ENCODE measurements at places on chromosomes 7 and 10. TPM values are rescaled to one million over a fixed set of nuclear protein-coding genes. Genes with fewer than 3 reads are reported as not detected.

DNA sequence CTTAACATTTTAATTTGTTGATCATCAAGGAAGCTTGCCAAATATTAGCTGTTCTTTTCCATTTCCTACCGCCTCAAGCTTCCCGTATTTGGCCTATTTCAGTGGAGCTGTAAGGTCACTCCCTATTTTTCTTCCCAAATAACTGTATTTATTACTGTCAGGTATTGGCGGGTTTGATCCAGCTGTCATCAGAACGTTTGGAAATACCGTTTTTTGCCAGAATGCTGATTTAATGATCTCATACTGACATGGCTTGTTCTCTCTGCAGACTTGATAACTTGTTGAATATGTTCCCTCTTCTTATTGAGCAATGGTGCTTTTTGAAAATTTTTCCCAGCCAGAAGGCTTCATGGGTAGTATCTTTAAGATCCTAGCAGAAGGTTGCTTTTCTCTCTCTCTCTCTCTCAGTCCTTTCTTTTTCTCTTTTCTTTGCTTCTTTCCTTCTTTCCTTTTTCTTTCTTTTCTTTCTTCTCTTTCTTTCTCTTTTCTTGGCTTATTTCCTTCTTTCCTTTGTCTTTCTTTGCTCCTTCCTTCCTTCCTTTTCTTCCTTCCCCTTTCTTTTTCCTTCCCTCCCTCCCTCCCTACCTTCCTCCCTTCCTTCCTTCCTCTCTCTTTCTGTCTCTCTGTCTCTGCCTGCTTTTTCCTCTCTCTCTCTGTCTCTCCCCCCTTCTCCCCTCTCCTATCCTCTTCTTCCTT is 42.1 kb downstream of the CUX1 start:
- no peak for DNase-seq
- no peaks in the 10 kb centered on the region for H3K36me3 ChIP-seq
- no peaks in the 10 kb centered on the region for H3K27me3 ChIP-seq
- no peak overlapping the region for H3K4me3 ChIP-seq

DNA sequence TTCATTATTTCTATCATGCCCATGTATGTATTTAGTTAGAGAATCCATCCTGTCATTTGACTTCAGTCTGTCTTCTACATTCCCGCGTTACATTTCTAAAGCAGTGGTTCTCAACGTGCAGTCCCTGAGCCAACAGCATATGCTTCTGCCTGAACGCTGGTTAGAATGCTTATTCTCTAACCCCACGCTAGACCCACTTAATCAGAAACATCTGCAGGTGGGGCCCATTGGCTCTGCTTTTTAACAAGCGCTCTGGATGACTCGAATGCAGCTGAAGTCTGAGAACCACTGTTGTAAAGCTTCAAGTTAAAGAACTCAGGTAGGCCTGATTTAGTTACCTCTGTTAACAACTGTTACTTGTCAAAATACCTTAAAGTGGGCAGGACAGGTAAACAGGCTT is 38.2 kb downstream of the NEUROD6 start:
- no peaks in the 10 kb centered on the region for H3K36me3 ChIP-seq
- H3K27me3 ChIP-seq = no peaks in the 10 kb centered on the region
- no peaks in the 10 kb centered on the region for H3K4me1 ChIP-seq
- H3K4me3 ChIP-seq = no peak overlapping the region
- DNase-seq = no peak

- H3K36me3 ChIP-seq = no peaks in the 10 kb centered on the region
- no peak overlapping the region for H3K27ac ChIP-seq
- H3K4me1 ChIP-seq = no peaks in the 10 kb centered on the region
- no peak overlapping the region for H3K4me3 ChIP-seq
These were observed 18.5 kb downstream of the ASZ1 start for GRCh38 chr7:117408831-117409230.

SLC39A12 gene
- not detected for total RNA-seq

EN2 gene
- not detected for total RNA-seq

DNA sequence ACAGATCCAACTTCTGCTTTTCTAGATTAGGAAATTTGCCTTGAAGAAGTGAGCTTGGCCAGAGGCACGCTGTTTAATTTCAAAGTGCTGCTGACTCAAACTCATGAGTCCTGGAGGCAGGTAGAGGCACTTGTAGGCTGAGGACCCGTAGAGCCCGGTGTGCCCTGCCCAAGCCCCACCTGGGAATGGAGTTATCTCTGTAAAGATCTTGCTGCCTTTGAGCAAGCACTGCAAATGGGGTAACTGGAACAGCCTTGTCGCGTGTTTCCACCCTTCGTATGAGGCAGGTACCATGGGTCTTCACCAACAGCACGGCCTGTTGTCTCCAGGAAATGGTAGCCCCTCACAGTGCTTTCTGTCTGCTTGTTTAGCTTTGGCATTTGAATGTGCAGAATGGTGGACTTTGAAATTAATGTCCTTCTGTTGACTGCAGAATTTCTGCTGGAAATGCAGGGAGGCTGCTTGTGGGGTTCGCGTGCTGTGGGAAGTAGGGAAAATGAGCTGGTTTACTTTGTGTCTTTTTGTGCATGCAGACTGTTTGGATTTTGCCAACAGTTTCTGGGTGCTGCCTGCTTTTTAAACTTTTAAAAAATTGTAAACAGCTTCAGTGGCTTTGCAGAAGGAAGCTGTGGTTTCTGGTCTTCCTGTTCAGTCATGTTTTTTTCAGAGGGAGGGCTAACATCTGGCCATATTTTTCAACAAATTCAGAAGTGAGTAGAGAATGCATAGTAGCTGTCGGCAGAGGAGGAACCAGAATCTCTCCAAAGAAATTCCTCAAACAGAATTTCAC is 27.2 kb downstream of the CCM2 start:
- peak; percentile 28 for DNase-seq
- H3K4me1 ChIP-seq = peaks cover 11% of the 10 kb centered on the region
- H3K27me3 ChIP-seq = no peaks in the 10 kb centered on the region
- H3K4me3 ChIP-seq = peak overlapping the region; percentile 36

DNA sequence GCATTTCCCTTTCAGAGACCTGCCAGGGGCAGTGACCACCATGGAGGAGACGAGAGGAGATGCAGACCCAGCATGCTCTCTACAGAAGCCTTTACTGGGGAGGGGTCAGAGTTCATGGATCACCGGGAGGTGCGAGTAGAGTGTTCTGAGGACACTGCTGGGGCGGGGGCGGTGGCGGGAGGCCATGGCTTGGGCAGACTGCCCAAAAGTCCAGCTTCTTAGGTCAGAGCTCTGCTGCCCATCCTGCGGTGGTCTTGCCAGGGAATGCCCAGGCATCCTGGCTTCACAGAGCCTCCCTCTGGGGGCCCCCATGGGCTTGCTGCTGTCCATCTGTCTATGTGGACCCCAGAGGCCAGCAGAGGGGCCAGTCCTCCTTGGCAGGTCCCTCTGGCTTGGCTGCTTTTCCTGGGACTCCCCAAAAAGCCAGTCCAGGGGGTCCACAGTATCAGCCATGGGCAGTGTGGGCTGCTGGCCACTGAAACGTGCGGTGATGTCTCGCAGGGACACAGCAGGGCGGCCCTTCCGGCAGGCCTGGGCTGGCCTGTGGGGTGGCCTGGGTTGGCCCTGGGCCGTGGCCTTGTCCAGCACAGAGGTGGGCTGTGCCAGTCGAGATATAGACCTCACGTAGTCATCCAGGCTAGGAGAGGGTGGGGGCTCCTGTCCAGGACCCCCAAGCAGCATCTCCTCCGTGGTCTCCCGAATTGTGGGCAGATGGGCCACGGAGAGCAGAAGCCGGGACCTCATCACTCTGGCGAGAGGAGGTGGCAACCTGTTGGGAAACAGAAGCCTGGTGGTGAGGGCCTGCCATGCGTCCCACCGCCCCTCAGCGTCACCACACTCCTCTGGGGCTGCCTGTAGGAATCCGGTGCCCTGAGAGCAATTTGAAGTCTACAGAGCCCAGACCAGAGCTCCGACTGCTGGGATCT is 1.1 kb downstream of the DEPP1 start:
- H3K4me3 ChIP-seq = peak overlapping the region; percentile 61
- DNase-seq = no peak

SPDYE16 gene
- not detected for total RNA-seq

IFRD1 gene
- total RNA-seq = 37.9 TPM

DNA sequence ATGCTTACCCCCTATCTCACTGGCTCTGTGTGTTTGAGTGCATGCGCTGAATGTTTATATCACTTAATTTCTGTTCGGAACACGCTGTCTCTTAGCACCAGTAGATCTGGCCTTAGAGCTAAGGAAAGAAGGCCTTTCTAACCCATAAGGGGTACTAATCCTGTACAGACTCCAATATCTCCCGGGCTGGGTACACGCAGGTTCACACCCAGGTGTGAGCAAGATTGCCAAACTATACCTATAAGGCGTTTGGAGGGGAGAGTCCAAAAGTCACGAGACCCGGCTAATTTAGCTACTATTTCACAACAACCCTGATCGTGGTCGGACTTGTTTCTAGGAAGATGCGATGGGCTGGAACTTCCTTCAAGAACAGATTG is 727 bp upstream of the PDSS1 start:
- H3K36me3 ChIP-seq = no peaks in the 10 kb centered on the region
- no peak for DNase-seq
- H3K4me1 ChIP-seq = peaks cover 12% of the 10 kb centered on the region
- no peaks in the 10 kb centered on the region for H3K27me3 ChIP-seq

GRCh38 chr7:41732436-41732785 is 29.5 kb upstream of the INHBA start:
- no peak overlapping the region for H3K4me3 ChIP-seq
- H3K27ac ChIP-seq = no peak overlapping the region
- no peaks in the 10 kb centered on the region for H3K36me3 ChIP-seq
- no peaks in the 10 kb centered on the region for H3K27me3 ChIP-seq
- no peaks in the 10 kb centered on the region for H3K4me1 ChIP-seq
- no peak for DNase-seq

Data from stomach (tissue), 19 donors.